ENCODE measurements at places on chromosomes 2 and 18.
A peak's percentile ranks its signal among the peaks of the same experiment; 100 is the strongest.

GRCh38 chr18:3873698-3874097, 423.7 kb downstream of the TGIF1 start:
- no peak for DNase-seq

GRCh38 chr18:76367168-76368125, 127.6 kb downstream of the ZNF516 start:
- DNase-seq, result peak; percentile 10

- DNase-seq, result no peak
Observed at GRCh38 chr18:24741965-24742724, 281.7 kb downstream of the HRH4 start.

DNA sequence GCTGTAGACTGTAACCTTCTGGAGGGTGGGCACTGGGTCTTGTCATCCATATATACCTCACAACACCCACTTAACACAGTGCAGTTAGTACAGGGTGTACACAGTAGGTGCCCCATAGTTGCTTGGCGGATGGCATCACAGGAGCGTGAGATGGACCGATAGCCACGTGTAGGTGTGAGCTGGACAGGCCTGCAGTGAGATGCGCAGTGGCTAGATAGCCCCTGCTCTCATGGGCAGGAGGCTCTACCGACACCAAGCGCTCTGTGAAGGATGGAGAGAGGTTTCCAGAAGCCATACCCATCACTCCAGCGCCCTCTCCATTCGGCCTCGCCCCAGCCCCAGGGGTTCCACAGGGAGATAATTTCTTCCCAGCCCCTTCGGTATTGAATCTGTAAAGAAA, 49.5 kb downstream of the CAPN13 start:
- no peak for DNase-seq

DNA sequence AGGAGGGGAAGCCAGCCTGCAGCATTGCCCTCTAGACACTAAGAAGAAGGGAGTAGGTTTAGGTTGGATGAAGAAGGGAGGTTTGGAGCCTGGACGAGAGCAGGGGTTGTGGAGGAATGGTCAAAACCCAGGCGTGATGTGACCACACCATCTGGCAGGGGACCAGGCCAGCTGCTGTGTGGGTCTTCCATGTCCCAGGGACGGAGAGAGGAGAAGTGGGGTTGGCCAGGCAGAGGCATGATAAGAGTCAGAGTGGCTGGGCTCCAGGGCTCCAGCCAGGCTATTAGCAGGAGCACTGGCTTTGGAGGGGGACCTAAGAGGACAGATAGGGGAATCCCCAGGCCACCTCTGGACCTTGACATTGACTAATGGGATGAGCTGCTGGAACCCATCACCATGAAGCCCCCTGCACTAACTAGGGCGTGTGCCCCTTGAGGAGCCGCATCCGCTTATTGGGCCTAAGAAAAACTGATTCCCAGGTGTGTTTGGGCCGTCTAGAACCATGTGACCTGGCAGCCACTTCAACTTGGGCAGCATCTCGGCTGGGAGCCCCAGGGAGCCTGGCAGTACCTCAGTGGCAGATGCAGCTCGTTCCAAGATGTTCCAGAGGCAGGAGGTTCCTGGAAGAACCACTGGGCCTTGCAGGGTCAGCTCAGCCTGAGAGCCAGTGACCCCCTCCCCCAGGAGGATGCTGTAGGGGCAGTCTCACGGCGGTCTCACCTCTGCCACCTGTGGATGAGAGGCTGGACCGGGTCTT, 235.1 kb downstream of the AGAP1 start:
- no peak for DNase-seq

- DNase-seq, result no peak
Observed at GRCh38 chr2:98507891-98508708, 63.4 kb downstream of the INPP4A start.

GRCh38 chr18:49227441-49228165, 232.8 kb downstream of the DYM start:
- no peak for DNase-seq

DNA sequence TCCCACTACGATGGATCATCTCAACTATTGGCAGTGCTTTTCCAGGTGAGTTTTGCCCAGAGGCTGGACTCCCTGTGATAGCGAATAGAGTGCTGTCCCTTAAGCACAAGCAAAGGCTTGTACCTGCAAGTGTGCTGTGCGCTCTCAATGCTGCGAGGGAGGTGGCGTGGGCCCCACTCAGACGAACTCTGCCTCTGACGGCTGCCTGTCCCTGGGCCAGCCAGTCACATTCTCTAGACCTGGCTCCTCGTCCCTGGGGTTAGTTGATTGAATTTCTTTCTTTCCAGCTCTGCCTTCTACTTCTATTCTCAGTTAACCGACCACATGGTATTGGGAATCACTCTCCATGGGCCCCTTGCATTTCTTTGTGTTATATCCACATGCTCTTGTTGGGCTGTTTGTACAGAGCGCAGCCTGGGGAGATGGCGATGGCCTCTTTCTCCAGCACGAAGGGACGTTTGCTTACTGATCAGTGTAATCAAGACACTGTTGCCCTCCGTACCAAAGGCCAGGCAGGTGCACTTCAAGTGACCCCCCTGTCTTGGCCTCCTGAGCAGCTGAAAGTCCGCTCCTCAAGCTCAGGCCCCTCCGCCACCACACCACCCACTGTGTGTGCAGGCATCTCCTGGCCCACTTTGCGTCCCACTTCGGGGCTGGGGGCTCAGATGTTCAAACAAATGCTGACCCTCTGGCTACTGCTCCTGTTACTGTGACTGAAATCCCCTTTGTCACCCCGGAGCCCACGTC, 151.3 kb downstream of the ZNF236 start:
- no peak for DNase-seq

- DNase-seq, result no peak
Observed at GRCh38 chr2:217184242-217184641, 324.4 kb upstream of the TNP1 start.

GRCh38 chr2:161358838-161359237, 50.6 kb downstream of the PSMD14 start:
- no peak for DNase-seq

DNA sequence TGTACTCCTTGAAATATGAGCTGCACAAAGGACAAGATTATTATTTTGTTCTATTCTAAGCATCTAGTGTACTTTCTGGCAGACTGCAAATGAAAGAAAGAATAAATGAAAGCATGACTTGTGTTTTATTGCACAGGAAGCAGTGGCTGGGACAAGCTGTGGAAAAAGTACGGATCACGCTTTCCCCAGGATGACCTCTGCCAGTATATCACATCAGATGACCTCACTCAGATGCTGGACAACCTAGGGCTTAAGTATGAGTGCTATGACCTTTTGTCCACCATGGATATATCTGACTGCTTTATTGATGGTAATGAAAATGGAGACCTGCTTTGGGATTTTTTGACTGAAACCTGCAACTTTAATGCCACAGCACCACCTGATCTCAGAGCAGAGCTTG, 49.4 kb downstream of the HNMT start:
- no peak for DNase-seq

- no peak for DNase-seq
Observed at GRCh38 chr2:187434342-187434785, 13.7 kb downstream of the CALCRL start.

- DNase-seq, result no peak
Observed at GRCh38 chr2:212752730-212753351, 214.2 kb upstream of the ERBB4 start.

DNA sequence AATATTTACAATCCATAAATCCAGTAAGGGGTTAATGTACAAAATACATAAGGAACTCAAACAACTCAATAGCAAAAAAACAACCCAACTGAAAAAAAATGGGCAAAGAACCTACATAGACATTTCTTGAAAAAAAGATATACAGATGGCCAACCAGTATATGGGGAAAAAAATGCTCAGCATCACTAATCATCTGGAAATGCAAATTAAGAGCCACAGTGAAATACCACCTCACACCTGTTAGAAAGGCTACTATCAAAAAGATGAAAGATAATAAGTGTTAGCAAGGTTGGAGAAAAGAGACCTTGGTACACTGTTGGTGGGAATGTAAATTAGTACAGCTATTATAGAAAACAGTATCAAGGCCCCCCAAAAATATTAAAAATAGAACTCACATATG, 14.6 kb downstream of the AP1S3 start:
- DNase-seq, result no peak

- DNase-seq, result no peak
Observed at GRCh38 chr2:38702413-38702812, 36.5 kb downstream of the GALM start.

DNA sequence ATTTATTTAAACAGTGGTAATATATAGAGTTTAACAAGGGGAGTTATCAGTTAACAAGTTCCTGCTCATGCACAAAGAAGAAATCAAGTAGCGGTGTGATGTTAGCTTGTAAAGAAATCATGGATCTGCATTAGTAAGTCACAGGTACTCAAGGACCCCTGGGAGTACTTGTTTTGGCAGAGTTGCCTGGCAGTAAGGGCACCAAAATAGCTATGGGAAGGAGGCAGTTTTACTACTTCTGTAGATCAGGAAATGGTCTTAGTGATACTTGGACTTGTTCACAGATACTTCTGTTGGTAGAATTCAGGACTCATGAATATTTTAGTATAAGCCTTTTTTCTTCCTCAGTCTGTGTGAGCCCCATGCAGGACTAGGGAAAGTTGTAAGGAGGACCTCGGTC, 107.3 kb upstream of the IL1R2 start:
- DNase-seq, result no peak

- DNase-seq, result no peak
Observed at GRCh38 chr2:189802396-189802912, 18.2 kb downstream of the PMS1 start.

- DNase-seq, result no peak
Observed at GRCh38 chr18:5546660-5547059, 2.9 kb upstream of the EPB41L3 start.

- DNase-seq, result no peak
Observed at GRCh38 chr2:71901466-71901865, 246.2 kb downstream of the CYP26B1 start.

GRCh38 chr2:100702438-100703109, 117.4 kb upstream of the NPAS2 start:
- no peak for DNase-seq

DNA sequence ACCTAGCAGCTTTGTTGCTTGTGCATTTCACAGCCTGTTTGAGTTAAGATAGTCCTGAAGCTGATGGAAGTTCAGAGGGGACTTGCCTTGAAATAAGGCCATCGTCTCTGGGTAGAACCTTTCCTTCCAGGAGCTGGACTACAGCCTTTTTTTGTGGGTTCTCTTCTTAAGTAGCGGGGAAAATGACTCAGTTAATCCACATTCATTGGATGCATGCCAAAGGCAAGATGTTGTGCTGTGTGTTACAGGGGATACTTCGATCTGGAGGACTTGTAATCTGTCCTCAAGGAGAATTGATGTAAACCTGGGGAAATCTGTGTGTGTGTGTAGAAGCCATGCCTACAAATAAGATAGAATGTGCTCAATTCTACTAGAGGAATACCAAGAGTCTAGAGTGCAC, 46.8 kb downstream of the RPIA start:
- DNase-seq, result no peak

- DNase-seq, result no peak
Observed at GRCh38 chr2:219209236-219210195, 2.9 kb downstream of the ZFAND2B start.

GRCh38 chr2:30371028-30371689, 75.9 kb upstream of the LCLAT1 start:
- DNase-seq, result no peak

- DNase-seq, result no peak
Observed at GRCh38 chr2:204628926-204629712, 83.8 kb downstream of the PARD3B start.

DNA sequence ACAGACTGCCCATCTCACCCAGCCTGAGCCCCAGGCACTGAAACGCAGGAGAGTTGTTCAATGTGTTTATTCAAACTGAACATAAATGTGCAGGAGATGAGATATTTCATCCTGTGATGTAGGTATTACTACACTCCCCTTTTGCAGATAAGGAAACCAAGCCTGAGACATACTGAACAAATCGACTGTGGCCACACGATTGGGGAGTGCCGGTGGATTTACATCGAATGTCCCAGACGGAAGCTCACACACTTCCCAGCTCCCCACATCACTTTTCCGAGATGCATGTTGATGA, 94.8 kb upstream of the ALKAL2 start:
- no peak for DNase-seq

DNA sequence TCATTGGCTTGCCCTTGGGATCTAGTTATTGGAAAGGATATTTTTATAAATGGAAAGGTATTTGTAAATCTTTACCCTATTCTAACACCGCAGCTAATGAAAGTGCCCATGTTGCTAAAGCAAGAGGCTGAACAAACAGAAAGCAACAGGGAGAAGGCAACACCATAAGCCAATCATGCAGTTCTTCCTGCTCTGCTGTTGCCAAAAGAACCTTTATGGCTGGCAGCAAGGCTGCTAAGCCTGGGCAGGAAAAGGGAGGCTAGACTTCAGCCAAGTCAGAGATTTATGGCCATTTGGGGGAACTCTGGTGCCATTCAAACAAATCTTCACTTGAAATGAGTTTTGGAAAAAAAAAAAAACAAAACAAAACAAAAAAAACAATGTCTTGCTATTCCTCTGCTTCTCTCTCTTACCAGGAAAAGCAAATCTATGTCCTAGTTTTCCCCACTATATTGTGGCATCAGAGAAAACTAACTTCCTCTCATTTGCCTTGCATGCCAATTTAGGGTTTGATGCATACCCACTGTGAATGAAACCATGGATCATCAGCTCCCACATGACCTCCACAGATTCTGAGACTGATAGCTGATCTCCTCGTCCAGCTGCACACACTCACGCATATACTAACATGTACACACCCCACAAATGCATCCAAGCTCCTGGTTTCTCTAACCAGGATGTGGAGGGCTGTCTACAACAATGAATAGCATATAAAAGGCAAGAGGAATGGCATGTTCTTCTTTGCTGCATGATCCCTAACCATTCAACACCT, 179.3 kb downstream of the C1D start:
- no peak for DNase-seq

DNA sequence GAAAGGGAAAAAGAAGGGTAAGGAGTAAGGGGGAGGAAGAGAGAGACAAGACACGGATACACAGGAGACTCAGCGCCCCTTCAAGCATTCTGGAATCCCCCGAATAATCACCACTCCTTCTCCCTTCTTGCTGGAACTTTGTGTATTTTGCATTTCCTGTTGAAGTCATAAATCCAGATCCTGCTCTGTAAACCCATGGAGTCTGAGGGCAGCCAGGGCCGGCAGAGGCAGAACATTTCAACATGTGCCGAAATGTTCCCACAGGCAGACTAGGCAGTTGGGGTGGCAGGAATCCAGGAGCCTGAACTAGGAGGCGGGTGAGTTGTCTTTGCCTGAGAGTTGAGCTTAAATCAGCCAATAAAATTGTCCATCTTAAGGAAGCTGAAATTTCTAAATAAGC, 193.1 kb downstream of the SH3RF3 start:
- peak; percentile 91 for DNase-seq

Measured in ovary (tissue), 10 donors.